Naive thymus-derived CD4-positive, alpha-beta T cell (primary cell): ENCODE measurements at places on chromosomes 4 and X. TPM values are rescaled to one million over a fixed set of nuclear protein-coding genes. Genes with fewer than 3 reads are reported as not detected.

DNA sequence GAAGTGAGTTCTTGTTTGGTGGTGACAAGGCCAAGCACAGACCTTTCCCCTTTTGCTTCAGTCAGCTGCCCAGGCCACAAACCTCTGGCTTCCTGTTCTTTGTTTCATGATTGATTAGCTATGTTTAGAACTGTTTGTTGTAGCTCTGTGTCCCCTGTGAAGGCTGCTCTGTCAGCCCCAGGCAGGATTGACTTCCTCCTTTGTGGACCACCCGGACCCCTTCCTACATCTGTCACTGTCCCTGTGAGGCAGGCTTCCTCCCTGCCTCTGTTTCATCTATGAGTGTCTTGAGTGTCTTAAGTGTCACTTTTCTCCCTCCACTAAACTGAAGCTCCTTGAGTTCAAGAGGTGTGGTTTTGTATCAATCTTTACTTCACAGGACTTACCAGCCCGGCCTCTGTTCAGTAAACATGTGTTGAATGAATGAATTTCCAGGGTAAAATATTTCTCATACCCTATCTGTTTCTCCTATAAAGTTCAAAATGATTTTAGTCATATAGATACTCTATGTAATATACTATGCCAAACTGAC lies 83.5 kb downstream of the ZNF674 start:
- DNase-seq, result no peak

Gene AKAP17A
- 125 TPM for total RNA-seq

Gene CABS1
- not detected for total RNA-seq

GRCh38 chr4:183352546-183352945 lies 30.3 kb upstream of the CLDN24 start:
- DNase-seq, result no peak

Gene UPF3B
- total RNA-seq, result 12.6 TPM
